M059J (cell line): ENCODE measurements at places on chromosomes 5 and 9. TPM values are rescaled to one million over a fixed set of nuclear protein-coding genes. Genes with fewer than 3 reads are reported as not detected.

The SNX18 gene
- total RNA-seq, result 12.6 and 23.9 TPM in 2 replicates

The MSANTD3 gene
- total RNA-seq, result 83.8 and 114 TPM in 2 replicates

The NME5 gene
- 0.25 and 1.8 TPM in 2 replicates for total RNA-seq

The ST8SIA4 gene
- 0.10 and 0.17 TPM in 2 replicates for total RNA-seq

The TMEM171 gene
- total RNA-seq, result 0.64 and 2.1 TPM in 2 replicates

The PCDH1 gene
- total RNA-seq, result 4.9 and 5.4 TPM in 2 replicates

The HAVCR2 gene
- 0.84 and 3.9 TPM in 2 replicates for total RNA-seq

The LCN10 gene
- total RNA-seq, result not detected in 2 replicates

The ENTREP1 gene
- total RNA-seq, result 0.05 TPM in 1 of 2 replicates, not detected in the other

The DMRT3 gene
- total RNA-seq, result not detected in 2 replicates

The SLCO6A1 gene
- total RNA-seq, result not detected in 2 replicates

The SEMA6A gene
- total RNA-seq, result not detected in 2 replicates

The CARD6 gene
- total RNA-seq, result 5.7 and 8.0 TPM in 2 replicates

The OMD gene
- total RNA-seq, result not detected in 2 replicates

The ADAMTSL2 gene
- 0.07 and 0.10 TPM in 2 replicates for total RNA-seq

The ZDHHC11B gene
- total RNA-seq, result not detected in 2 replicates

The TXNDC8 gene
- total RNA-seq, result not detected in 2 replicates

The STC2 gene
- total RNA-seq, result 311 and 328 TPM in 2 replicates

The SPRY4 gene
- total RNA-seq, result 3.6 and 6.9 TPM in 2 replicates

The SLC46A2 gene
- not detected in 2 replicates for total RNA-seq

The CLK4 gene
- total RNA-seq, result 4.6 and 6.6 TPM in 2 replicates

The SOHLH1 gene
- total RNA-seq, result not detected in 2 replicates

The TAF1L gene
- 0.02 TPM in 2 replicates for total RNA-seq

The CD274 gene
- total RNA-seq, result 26.7 and 31.2 TPM in 2 replicates

The NUTM2G gene
- total RNA-seq, result not detected in 2 replicates

The LRRC14B gene
- not detected in 2 replicates for total RNA-seq

The GRAMD2B gene
- 26.7 and 27.9 TPM in 2 replicates for total RNA-seq

The LCN15 gene
- not detected in 2 replicates for total RNA-seq

The HSD17B3 gene
- total RNA-seq, result 1.9 TPM in 1 of 2 replicates, not detected in the other

The KCTD16 gene
- total RNA-seq, result 0.10 TPM in 1 of 2 replicates, not detected in the other

The DRD1 gene
- total RNA-seq, result 0.12 and 0.57 TPM in 2 replicates

The HACD4 gene
- 4.1 TPM in 2 replicates for total RNA-seq

The SLC27A6 gene
- not detected in 2 replicates for total RNA-seq

The SHISAL2B gene
- total RNA-seq, result not detected in 2 replicates

The EDIL3 gene
- total RNA-seq, result 73.0 and 109 TPM in 2 replicates

The QRFP gene
- total RNA-seq, result not detected in 2 replicates

The HAND1 gene
- not detected in 2 replicates for total RNA-seq

The SLCO4C1 gene
- total RNA-seq, result 0.10 TPM in 1 of 2 replicates, not detected in the other

The TICAM2 gene
- 14.0 and 16.0 TPM in 2 replicates for total RNA-seq

The CCDC171 gene
- 0.66 and 1.8 TPM in 2 replicates for total RNA-seq

The GABRA6 gene
- not detected in 2 replicates for total RNA-seq

The PTGDS gene
- total RNA-seq, result not detected in 2 replicates

The YIPF5 gene
- 123 and 221 TPM in 2 replicates for total RNA-seq

The TRIM7 gene
- 1.6 and 3.2 TPM in 2 replicates for total RNA-seq
